ENCODE measurements at places on chromosomes 3 and 15. TPM values are rescaled to one million over a fixed set of nuclear protein-coding genes. Genes with fewer than 3 reads are reported as not detected.

Gene FOXB1
- total RNA-seq = not detected

Gene TRIM42
- not detected for total RNA-seq

Gene MB21D2
- total RNA-seq = 5.0 TPM

Gene OXSR1
- total RNA-seq = 41.1 TPM

Gene NRROS
- not detected for total RNA-seq

Gene CCR8
- not detected for total RNA-seq

Gene CCDC54
- not detected for total RNA-seq

Gene ASB14
- total RNA-seq = not detected

Gene PATL2
- 0.28 TPM for total RNA-seq

Gene KLF15
- total RNA-seq = 0.11 TPM

Gene CASR
- not detected for total RNA-seq

Gene METTL6
- 30.7 TPM for total RNA-seq

Gene SYNPR
- total RNA-seq = not detected

Gene PFKFB4
- 14.6 TPM for total RNA-seq

Gene TRH
- not detected for total RNA-seq

Gene EFCC1
- total RNA-seq = not detected

Gene SPINT1
- total RNA-seq = 1.2 TPM

Gene GALNT15
- total RNA-seq = 0.04 TPM

Gene GNAT1
- not detected for total RNA-seq

Gene PSTPIP1
- not detected for total RNA-seq

Gene SLC22A13
- not detected for total RNA-seq

Gene C3orf85
- total RNA-seq = not detected

Gene TMC3
- not detected for total RNA-seq

Gene PCYT1A
- 32.6 TPM for total RNA-seq

Gene IFT80
- total RNA-seq = 13.8 TPM

Gene CP
- total RNA-seq = 7.0 TPM

Gene SCN11A
- total RNA-seq = not detected

Gene CILP
- total RNA-seq = 0.07 TPM

Gene TIGIT
- not detected for total RNA-seq

Gene HIGD2B
- not detected for total RNA-seq

Gene WNT7A
- 0.19 TPM for total RNA-seq

Gene PRR23C
- total RNA-seq = not detected

Gene MELTF
- total RNA-seq = 75.3 TPM

Gene PODXL2
- 11.1 TPM for total RNA-seq

Gene SUSD5
- 2.3 TPM for total RNA-seq

Gene ONECUT1
- 0.51 TPM for total RNA-seq

Gene DNAH12
- total RNA-seq = not detected

Gene LTK
- total RNA-seq = 0.20 TPM

Gene GABRG3
- 0.66 TPM for total RNA-seq

Gene HTR3E
- total RNA-seq = not detected

Gene HRG
- not detected for total RNA-seq

Gene SAXO2
- 3.7 TPM for total RNA-seq

Gene SCAP
- 16.0 TPM for total RNA-seq

Gene RHCG
- total RNA-seq = 41.2 TPM

Gene POLQ
- total RNA-seq = 6.3 TPM

Gene LMCD1
- total RNA-seq = 59.3 TPM

Gene TUSC7
- total RNA-seq = not detected

Gene HCLS1
- not detected for total RNA-seq

Gene NEO1
- 40.5 TPM for total RNA-seq

Gene SAMD7
- not detected for total RNA-seq

Gene KNG1
- not detected for total RNA-seq

Gene TNNC1
- 0.87 TPM for total RNA-seq

Gene IL17RD
- 1.8 TPM for total RNA-seq
